ENCODE measurements at places on chromosomes 16 and 17.

- no peak for DNase-seq
These were observed 626.3 kb downstream of the KCNJ2 start for GRCh38 chr17:70795620-70796019.

GRCh38 chr16:49347476-49347875 is 26.1 kb upstream of the C16orf78 start:
- DNase-seq, result no peak

GRCh38 chr16:68779891-68780290 is 42.8 kb downstream of the CDH1 start:
- no peak for DNase-seq

- DNase-seq, result no peak
These were observed 14.2 kb downstream of the TERF2 start for GRCh38 chr16:69371564-69371963.

GRCh38 chr17:36008998-36009665 is 7.8 kb upstream of the CCL15 start:
- DNase-seq, result no peak

GRCh38 chr16:56774016-56774680 is 44.2 kb downstream of the NUP93 start:
- no peak for DNase-seq

- DNase-seq, result no peak
These were observed 8.2 kb downstream of the AMFR start for GRCh38 chr16:56417138-56417537.

- DNase-seq, result no peak
These were observed 44.2 kb downstream of the RPTOR start for GRCh38 chr17:80588702-80589383.

DNA sequence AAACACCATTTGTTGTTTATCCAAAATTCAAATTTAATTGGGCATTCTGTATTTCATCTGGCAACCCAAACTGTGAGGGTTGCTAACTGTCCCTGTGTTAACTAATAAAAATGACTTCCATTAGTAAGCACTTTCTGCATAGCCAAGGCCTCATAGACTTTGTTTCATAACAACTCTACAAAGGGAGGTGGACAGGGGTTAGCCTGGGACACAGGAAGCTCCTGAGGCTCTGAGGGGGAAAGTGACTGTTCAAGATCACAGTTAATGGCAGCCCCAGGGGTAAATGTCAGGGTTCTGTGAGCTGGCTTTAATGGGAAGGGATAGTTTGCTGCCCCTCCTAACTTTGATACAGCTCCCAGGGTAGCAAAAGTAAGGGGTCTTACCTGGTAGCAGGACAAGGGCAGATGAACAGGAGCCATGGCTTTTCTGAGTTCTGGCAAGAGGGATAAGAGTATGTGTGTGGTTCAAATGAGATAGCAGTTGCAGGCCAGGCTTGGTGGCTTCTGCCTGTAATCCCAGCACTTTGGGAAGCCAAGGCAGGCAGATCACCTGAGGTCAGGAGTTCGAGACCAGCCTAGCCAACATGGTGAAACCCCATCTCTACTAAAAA is 2.2 kb downstream of the HEATR9 start:
- no peak for DNase-seq

DNA sequence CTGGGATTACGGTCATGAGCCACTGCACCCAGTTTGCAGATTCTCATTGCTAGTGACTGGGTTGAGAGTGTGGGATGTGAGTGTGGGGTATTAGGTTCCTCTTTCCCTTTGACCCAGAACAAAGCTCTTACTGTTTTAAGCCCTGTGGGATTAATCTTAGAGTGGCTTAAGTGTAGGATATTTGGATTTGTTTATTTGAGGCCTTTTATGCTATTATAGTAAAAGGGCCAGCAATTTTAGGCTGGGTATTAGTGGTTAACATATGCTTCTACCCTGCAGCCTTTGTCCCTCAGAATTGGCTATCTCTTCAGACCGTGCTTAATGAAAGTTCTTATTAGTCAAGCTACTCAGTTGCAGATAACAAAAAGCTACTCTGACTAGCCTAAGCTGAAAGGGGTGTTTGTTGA is 3.2 kb downstream of the SGF29 start:
- DNase-seq, result no peak

DNA sequence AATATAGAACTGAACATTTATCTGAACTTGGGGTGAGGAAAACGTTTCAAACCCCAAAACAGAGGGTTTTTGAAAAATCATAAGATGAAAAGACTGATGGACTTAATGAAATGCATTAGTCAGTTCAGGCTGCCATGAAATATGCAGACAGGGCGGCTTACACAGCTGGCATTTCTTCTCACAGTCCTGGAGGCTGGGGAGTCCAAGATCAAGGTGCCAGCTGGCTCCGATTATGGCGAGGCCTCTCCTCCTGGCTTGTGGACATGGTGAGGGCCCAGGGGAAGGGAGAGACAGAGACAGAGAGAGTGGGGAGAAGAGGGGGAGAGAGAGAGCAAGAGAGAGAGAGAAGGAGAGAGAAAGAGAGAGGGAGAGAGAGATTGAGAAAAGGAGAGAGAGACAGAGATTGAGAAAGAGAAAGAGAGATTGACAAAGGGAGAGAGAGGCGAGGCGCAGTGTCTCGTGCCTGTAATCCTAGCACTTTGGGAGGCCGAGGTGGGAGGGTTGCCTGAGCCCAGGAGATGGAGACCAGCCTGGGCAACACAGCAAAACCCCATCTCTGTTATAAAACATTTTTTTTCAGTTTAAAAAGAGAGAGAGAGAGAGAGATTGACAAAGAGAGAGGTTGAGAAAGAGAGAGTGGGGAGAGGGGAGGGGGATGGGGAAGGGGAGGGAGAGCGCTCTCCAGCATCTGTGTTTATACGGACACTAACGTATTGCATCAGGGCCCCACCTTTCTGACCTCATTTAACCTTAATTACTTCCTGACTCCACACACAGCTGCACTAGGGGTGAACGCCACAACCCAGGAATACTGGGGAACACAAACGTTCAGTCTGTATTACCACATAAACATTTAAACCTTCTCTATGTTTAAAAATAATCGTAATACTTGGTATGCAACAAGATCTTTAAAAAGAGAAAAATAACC is 24.6 kb upstream of the RPH3AL start:
- DNase-seq, result no peak

- DNase-seq, result no peak
These were observed 220.1 kb upstream of the MPHOSPH6 start for GRCh38 chr16:82389956-82390650.

DNA sequence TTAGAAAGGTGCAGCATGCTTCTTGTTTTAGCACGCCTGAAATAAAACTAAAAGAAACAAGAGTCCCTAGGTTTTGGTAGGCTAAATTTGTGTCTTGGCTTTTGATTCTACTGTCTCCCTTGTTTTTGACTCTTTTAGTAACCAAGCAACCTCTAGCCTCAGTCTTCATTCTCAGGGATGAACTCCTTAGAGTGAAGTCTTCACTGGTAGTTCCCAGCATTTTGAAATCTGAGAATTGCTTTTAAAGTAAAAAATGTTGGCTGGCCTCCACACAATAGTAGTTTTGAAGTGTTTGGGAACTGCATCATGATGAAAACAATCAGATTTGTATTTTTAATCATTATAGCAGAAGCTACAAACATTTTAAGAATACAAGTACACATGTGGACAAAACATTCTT is 6.1 kb upstream of the CDR2 start:
- DNase-seq, result no peak

DNA sequence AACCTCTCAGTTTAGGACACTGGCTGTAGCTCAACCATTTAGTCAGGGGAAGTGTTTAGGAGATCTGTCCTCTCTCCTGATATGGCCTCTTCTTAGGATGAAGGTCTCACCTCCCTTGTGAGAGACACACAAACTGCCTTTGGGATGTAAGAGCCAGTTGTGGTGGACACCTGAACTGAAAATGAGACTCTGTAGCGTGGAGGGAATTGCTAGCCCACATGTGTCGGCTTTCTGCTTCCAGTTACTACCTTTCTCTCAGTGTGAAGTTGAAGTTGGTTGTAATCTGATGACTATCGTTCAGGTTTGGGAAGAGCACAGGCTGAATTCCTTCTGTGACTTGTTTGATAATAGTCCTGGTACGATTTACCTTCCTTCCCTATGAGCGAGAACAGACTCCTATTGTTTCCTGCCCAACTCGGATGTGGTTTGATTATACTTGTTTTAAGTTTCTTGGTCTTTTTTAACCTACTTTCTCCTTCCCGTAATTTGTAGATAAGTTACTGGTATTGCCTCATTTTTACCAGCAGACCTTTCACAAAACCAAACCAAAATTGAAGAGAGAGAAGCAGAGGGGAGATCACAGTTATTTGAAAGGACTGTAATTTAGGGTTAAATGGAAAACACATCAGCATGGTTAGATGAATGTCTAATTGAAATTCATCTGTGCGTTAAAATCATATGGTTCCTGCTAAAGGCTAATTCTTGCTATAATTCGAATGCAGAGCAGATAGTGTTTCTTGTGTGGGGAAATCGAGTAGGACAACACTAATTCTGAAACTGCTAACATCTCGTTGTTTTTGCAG is 43.2 kb downstream of the CLEC16A start:
- DNase-seq, result no peak

- DNase-seq, result no peak
These were observed 60.6 kb downstream of the C17orf67 start for GRCh38 chr17:56773124-56773523.

DNA sequence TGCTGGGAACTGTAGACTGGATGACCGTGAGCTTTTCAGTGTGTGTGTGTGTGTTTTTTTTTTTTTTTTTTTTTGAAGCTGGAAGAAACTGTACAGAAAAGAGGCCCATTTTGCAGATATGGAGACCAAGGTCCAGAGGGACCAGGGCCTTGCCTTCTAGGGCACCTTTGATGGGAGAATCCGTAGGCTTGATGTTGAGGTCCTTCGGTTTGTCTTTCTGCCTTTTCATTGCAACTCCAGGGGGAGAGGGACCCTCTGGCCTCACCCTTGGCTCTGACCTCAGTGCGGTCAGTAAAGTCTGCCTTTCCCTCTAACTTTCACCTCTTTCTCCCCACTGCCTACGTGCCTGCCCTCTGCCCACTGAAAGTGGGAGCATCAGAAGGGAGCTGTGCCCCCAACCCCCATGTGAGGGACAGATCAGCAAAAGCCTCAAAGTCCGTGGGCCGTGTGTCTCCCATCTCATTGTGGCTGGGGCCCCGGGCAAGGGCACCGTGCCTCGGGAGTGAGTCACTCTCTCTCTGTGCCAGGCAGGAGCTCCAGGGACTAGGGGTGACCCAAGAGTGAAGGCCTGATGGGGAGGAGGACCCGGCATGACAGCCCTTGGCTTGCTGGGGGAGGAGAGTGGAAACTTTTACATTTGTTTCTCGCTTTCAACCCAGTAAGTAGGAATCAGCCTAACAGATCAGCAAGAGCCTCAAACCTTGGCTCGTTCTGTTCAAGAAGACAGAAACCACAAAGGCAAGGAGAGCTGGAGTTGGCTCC is 123.6 kb downstream of the CMIP start:
- DNase-seq, result no peak

- DNase-seq, result no peak
These were observed 64.3 kb downstream of the ZDHHC7 start for GRCh38 chr16:84947022-84947421.

- no peak for DNase-seq
These were observed 470.6 kb upstream of the CDH5 start for GRCh38 chr16:65895906-65896305.

GRCh38 chr17:6948562-6948961 is 47.3 kb upstream of the ALOX12 start:
- DNase-seq, result no peak

GRCh38 chr16:10675216-10675615 is 19.5 kb downstream of the TEKT5 start:
- no peak for DNase-seq

GRCh38 chr17:64498308-64499203 is 1.7 kb upstream of the POLG2 start:
- no peak for DNase-seq

GRCh38 chr17:59899099-59899498 is 6.2 kb downstream of the RPS6KB1 start:
- no peak for DNase-seq

DNA sequence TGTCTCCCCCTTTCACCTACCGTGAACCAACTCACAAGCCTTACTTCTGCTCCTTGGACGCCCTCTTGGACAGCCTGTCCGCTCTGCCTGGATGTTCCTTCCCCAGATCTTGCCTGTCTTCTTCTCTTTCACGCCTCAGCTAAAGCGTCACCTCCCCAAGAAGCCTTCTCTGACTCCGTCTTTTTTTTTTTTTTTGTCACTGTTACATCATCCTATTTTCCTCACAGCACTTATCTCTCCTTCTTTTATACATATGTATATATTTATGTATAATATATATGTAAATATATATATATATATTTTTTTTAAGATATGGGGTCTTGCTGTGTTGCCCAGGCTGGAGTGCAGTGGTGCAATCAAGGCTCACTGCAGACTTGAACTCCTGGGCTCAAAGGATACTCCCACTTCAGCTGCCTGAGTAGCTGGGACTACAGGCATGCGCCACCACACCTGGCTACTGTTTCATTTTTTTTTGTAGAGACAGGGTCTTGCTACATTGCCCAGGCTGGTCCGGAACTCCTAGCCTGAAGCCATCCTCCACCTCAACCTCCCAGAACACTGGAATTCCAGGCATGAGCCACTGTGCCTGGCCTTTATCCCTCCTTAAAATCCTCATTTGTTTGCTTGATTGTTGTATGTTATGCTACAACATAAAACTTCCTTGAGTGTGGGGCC is 16.5 kb upstream of the AKTIP start:
- DNase-seq, result no peak

DNA sequence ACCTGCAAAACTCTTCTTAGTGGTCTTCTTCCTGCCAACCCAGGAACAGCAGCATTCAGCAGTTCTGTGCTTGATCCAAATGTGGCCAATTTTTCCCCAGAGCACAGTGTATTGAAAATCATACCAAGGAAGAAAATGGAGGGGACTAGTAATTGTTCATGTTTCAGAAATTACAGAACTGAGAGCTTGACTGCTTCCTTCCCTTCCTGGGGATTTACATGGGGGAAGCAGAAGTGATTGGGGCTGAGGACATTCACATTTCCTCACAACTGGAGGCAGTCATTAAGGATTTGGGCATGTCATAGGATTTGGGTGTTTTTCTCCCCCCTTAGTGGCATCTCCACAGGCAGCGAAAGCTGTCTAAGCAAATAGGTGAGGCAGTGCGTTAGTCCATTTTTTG is 19.7 kb downstream of the CIITA start:
- no peak for DNase-seq

DNA sequence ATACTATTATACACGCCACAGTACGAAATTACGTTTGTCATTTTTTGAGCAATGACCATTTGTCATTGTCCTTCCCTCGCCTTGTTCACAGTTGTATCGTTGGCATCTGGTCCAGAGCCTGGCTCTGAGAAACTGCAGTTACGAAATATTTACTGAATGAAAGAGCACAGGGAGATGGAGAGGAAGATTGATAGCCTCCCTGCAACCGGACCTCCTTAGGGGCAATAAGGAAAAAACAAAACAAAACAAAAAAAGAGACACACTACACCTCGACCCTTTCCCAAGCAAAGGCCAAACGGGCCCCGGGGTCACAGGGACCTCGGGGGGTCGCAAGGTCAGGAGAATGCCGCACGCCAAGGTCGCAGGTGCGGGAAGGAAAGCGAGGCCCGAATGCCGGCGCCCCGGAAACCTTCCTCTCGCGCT is 857 bp downstream of the GOT2 start:
- no peak for DNase-seq

GRCh38 chr17:28726226-28726626 is at the start of gene TLCD1:
TLCD1 (minus strand) TSS chr17:28726233; CDS start chr17:28726097, 136 bp downstream.
- DNase-seq, result no peak
